GM04503 (cell line): ENCODE measurements at places on chromosomes 1 and 21.

- no peak for DNase-seq
Observed at GRCh38 chr1:108096089-108096488, 104.1 kb downstream of the SLC25A24 start.

GRCh38 chr1:59290193-59290949, 6.5 kb upstream of the FGGY start:
- no peak for DNase-seq

GRCh38 chr1:154324669-154325582, at the start of gene ATP8B2:
ATP8B2 (plus strand) TSS chr1:154325525; CDS start chr1:154328142, 2,617 bp downstream.
- no peak for DNase-seq

DNA sequence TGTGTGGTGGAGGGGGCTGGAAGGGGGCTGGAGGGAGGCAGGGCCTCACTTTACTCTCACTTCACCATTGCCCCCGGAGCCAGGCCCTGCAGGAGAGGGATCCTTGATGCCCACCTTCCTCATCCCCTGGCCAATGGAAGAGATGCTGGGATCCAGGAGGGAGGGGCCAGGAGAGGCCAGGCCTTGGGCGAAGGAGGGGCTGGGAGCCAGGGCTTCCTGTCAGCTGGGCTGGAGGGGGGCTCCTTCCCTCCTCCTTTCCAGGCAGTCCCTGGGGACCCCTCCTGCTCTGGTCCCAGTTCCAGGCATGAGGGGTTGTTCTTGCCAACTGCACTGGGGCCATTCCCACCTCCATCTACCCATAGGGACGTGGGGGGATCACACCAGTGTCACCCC, 5.7 kb downstream of the AHDC1 start:
- no peak for DNase-seq

DNA sequence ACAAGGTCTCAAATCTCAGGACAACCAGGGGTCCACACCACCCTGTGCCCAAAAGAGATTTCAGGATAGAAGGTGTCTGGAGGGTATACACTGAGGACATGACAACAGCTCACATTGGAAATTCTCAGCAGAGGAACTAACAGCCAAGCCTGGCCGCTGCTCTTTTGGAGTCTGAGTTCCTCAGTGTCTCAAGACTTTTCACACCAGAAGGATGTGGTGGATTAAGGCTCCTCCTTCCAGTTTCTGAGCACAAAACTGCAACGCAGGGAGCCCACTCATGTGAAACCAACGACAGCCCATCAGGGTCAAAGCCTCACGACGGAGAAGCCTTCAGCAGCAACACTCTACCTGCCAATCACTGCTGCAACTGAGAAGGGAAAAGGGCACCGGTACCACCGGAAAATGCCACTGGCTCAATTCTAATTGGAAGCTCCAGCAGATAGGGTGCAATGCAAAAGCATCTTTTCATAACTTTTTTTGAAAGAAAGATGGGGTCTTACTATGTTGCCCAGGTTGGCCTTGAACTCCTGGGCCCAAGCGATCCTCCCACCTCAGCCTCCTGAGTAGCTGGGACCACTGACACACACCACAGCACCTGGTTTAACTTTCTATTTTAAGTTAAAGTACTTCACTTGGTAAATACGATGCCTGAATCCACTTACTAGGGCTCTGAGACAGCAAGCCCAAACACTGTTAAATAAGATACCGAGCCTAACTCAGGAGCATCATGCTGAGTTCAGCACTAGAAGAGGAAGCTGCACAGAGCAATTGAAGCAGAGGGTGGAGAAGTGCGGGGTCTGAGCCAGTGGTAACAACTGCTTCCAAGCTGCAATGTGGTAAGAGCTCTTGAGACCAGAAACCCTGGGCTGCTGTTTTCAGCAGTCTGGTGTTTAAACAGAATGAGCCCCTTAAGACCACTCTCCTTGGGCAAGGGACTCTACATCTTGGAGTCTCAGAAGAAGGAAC, 7.8 kb downstream of the CAPZB start:
- no peak for DNase-seq

DNA sequence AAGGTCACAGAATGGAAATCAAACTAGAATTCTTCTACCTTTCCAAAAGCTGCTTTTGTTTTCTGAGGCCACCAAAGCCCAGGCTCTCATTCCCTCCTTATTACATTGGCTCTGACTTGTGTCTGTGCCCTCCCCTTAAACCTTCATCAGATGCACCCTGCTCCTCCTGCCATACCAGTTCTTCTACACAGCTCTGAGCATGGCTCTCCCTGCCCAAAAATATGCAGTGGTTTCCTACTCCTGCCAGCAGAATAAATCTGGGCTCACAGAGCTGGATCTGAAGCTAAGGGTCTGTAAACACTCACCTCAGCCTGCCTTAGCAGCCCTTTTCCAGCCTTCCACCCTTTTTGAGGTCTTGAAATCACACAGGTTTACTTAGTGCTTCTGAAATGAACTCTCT, 55.0 kb downstream of the TTC3 start:
- no peak for DNase-seq

DNA sequence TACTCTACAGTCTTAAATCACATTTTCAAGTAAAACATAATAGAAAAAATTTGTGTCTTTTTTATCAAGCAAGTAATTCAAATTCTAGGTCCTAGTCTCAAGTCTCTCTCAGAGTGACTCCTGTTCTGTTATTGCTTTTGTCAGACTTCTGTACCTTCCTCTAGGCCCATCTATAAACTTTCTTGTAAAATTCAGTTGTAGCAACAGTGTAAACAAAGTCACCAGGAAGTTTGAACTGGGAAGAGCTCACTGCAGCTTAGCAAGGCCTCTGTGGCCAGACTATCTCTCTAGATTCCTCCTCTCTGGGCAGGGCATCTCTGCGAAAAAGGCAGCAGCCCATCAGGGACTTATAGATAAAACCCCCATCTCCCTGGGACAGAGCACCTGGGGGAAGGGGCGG, 13.5 kb upstream of the ZNF678 start:
- DNase-seq: no peak

- peak; percentile 52 for DNase-seq
Observed at GRCh38 chr1:117824616-117825015, 104.8 kb downstream of the GDAP2 start.

DNA sequence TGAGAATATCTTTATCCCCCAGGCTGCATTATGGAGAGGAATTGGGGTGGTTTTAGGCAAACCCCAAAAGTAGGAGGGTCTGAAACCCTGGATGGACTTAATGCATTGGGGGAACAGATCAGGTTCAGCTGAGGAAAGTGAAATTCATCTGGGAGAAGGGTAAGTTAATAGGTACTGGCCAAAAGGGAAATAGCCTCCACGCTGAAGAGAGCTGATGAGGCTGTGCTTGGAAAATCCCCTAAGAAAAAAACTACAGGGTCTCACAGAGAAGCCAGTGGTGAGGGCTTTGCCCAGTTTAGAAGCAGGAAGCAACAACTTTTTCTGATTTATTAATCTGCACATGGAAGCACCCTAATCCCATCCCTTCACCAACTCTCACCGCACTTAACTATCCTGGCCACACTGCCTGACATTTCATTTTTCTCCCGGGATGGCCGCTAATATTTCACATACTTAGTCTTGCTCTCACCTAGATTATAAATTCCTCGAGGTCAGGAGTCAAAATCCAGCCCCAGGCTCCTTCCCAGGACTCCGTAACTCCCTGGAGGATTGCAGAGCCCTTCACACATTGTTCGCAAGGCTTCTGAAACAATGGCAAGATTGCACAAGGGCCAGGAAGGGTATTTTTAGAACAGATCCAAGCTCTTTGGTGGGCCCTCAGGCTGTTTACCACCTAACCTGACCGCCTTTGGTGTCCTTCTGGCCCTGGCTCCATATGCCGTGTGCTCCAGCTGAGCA, 60.9 kb upstream of the TARBP1 start:
- no peak for DNase-seq

DNA sequence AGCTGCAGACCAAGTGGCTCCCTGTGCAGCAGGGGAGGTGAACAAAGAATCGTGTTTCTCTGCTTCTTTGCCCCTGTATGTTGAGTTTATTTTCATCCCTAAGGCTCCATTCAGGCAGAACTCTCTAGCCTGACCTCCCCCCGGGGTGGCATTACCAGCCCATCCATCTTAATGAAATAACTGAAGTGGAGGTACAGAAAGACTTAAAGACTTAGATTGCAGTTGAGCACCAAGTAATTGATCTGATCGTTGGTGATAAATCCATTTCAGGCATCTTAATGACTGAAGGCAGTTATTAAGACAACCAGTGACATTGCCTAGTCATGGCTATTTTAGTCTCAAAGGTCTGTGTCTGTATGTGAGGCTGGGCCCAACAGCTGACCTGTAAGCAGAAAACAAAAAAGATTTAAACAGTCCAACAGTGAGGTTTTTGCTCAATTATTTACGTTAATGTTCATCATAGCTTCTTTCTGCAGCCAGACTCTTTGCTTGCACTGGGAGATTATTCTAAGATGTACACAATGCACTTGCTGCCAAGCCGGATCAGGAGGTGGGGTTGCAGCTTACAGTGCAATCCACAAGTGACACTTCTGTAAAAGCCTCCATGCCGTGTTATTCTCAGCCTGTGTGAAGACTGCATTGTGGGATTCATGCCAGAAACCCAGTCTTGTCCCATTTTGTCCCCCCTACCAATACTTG, 363.0 kb upstream of the DUSP10 start:
- no peak for DNase-seq

DNA sequence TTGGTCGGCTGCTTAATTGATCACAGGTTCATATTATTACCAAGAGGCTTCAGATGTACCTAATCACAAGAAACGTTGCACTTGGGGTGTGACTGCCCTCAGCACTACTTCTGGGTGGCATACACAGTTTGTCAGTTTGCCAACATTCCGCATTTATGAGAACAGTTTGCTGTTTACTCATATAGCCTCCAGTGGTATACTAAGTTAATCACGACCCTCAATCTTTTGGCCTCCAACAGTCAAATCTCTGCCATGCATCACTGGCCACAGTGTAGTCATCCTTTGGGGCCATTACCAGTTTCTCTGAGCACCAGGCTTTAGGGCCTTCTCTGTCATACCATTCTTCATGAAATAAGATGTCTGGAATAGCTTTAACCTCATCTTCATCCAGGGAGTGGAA, 62.8 kb upstream of the BCL9 start:
- no peak for DNase-seq

DNA sequence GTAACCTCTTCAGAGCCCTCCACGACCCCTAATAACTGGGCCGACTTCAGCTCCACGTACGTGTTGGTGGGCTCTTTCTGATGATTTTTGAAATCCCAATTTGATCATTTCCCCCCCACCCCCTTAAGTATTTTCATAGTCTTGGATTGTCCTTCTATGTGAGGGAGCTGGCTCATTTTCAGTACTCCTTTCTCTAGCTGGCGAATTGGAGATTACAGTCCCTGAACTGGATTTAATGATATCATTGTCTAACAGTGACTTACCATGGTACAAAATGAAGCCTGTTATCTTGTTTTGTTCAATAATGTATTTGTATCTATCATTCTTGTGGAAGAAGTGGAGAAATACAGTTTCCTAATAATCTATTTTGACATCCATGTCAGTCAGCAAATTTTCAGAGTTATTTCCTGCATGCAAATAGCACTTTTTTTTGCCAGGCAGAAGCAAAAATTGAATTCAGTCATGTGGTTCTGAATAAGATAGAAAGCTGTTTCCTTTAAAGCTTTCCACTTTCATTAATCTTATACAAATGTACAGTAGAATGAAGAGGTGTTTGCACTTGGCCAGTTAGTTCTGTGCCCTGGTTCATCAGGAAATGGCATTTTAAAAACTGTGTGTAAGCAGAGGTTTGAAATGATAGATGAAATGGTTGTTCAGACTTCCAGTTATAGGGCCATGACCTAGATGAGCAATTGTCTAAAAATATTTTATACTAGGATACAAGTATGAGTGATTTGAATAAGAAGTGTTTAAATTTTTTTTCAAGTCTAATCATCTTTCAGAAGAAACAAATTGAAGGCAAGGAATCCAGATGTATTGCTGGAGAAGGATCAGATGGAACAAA, 104.2 kb downstream of the ATP5PO start:
- DNase-seq: no peak

DNA sequence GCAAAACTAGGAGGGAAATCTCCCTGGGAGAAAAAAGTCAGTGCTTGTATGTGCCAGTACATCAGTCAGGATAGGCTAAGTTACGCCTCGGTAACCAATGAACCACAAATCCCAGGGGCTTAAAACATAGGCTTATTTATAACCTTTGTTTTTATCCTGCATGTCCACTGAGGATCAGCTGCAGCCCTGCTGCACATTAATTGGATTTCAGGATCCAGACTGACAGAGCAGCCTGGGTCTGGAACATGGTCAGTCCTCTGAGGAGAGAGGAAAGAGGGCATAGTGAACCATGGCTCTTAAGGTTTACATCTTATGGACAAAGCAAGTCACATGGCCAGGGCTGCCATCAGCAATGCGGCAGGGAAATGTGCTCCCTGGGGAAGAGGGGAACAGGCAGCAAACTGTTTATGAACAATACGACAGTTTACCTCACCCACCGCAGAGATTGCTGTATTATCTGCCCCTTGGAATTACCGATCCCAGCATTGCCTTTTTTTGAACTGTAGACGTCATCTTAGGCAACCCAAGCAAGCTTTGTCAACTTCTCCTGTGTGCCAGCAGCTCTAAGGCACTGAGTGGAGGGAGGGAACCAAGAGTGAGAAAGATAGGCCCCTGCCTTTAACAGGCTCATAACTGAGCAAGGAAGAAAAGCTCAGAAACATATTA, 9.1 kb upstream of the SPRR4 start:
- DNase-seq: no peak

DNA sequence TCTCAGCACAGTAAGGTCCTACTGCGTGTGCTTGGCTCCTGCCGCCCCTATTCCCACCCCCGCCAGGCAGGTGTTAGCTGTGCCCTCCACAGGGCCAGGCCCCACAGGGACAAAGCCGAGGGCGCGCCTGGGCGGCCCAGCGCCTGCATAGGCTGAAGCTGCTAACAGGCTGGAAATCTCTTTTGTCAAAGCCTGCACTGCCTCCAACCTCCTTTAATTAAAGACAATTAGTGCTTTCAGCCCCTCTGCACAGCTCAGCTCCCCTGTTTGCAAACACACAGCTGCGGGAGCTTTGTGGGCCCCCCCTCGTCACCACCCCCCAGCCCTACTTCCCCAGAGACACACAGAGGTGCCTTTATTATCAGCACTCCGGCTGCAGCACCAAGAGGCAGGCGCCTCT, 95.9 kb downstream of the EPHB2 start:
- DNase-seq: no peak

GRCh38 chr1:22673486-22674409, 20.7 kb downstream of the C1QB start:
- peak; percentile 7 for DNase-seq

DNA sequence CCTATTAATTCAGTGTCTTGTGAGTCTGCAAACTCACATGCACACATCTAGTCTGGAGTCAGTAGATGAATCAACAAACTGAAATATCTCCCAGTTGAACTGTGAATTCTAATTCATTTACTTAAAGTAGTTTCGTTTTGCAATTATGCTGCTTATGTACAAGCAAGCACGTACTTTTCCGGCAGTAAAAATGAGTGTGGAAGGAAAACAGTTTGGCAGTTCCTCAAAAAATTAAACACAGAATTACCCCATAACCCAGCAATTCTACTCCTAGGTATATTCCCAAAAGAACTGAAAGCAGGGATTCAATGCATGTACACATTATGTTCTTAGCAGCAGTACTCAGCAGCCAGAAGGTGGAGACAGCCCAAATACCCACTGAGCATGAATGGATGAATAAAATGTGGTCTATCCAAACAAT, 49.3 kb downstream of the GNB1 start:
- peak; percentile 40 for DNase-seq

- DNase-seq: no peak
Observed at GRCh38 chr1:3009021-3009420, 12.2 kb upstream of the ACTRT2 start.

GRCh38 chr1:205915354-205915990, 27.8 kb downstream of the SLC26A9 start:
- no peak for DNase-seq

GRCh38 chr21:19853061-19853460, 1145.1 kb upstream of the NCAM2 start:
- no peak for DNase-seq

- no peak for DNase-seq
Observed at GRCh38 chr1:101476541-101476940, 239.7 kb downstream of the S1PR1 start.
